Sigmoid colon (tissue), 7 donors: ENCODE measurements at places on chromosomes 3 and 15. TPM values are rescaled to one million over a fixed set of nuclear protein-coding genes. Genes with fewer than 3 reads are reported as not detected.

DNA sequence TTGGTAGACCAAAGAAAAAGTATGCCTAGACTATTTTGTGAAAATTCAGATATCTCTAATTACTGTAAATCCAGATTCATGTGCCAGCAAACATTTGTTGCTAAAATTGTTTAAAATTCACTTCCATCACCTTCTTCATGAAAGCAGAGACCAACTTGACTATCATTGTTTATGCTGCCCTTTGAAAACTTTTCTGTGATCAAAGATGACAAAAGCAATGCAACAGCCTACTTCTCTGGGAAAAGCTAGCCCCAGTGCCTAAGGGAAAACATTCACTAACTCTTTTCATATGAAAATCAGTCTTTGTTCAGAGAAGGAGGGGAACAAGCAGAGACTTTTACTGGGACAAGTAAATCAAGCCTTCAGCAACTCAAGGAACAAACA lies 178.0 kb upstream of the P2RY1 start:
- no peaks in the 10 kb centered on the region for H3K27me3 ChIP-seq
- no peak overlapping the region for H3K4me3 ChIP-seq
- no peaks in the 10 kb centered on the region for H3K4me1 ChIP-seq
- no peaks in the 10 kb centered on the region for H3K36me3 ChIP-seq

GRCh38 chr15:82742134-82742533 lies 32.5 kb upstream of the AP3B2 start:
- no peaks in the 10 kb centered on the region for H3K27me3 ChIP-seq
- H3K4me1 ChIP-seq: no peaks in the 10 kb centered on the region
- H3K27ac ChIP-seq: no peak overlapping the region
- no peak for DNase-seq

Gene CISH
- 6.4 TPM for total RNA-seq

DNA sequence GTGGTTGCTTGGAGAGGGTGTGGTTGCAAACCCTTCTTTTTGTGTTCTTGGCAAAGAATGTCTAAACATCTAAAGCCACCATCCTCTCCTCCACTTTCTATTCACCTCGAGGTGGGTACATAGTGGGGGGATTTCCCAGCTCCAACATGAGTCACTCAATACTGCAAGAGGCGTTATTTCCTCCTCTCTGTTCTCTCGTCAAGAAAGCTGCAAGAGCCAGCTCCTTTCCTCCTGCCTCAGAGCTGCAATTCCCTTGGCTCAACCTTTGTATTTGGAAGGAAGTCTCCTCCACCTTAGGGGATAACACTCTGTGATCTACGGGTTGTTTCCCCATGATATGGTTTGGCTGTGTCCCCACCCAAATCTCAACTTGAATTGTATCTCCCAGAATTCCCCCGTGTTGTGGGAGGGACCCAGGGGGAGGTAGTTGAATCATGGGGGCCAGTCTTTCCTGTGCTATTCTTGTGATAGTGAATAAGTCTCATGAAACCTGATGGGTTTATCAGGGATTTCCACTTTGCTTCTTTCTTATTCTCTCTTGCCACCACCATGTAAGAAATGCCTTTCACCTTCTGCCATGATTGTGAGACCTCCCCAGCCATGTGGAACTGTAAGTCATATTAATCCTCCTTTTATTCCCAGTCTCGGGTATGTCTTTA lies 138.4 kb downstream of the PLCL2 start:
- DNase-seq: no peak
- no peak overlapping the region for H3K4me3 ChIP-seq
- H3K27ac ChIP-seq: no peak overlapping the region

DNA sequence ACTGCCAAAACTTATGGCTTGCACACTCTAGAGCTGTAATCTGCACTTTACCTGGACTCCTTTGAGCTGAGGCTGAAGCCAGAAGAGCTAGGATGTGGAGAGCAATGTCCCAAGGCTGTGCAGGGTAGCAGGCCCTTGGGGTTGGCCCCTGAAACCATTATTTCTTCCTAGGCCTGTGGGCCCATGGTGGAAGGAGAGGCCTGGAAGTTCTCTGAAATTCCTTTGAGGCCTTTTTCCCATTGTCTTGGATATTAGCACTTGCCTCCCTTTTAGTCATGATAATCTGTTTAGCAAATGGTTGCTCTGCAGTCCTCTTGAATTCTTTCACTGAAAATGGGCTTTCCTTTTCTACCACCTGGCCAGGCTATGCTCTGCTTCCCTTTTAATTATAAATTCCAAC lies 102.0 kb upstream of the SGO1 start:
- H3K4me1 ChIP-seq: no peaks in the 10 kb centered on the region
- no peaks in the 10 kb centered on the region for H3K27me3 ChIP-seq
- no peak overlapping the region for H3K4me3 ChIP-seq
- no peak overlapping the region for H3K27ac ChIP-seq

DNA sequence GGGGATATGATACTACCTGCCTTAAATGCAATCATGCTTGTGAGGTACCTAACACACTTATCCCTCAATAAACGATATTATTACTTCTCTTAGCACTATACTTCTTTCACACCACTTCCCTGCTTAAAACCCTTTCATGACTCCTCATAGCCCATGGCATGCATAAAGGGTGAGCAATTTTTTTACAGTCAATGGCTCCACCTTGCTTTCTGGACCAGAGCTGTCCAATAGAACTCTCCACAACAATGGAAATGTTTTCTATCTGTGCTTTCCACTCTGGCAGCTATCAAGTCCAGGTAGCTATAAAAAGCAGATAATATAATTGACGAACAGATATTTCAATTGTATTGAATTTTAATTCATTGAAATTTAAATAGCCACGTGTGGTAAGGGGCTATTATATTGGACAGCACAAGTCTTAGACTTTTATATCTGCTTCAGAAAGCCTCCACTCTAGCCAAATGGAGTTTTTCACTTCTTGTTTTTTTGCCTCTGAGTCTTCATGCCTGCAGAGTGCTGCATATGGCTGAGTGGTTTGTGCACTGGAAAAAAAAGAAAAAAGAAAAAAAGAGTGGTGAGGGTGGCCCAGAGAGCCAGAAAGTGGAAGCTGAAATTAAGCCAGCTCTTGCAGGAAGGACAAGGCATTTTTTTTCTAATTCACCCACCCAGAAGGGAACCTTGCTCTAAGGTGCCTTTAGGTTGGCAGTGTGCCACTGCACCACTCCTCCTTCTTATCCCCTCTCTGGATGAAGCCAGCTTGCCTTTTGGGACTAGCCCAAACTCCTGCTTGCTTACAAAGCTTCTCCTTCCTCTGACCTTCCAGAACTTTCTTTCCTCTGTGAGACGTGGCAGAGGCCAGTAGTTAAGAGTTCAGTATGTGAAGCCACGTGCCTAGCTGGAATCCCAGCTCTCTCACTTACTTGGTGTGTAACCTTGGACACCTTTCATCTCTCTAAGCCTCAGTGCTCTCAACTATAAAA lies 239.0 kb upstream of the LRTM1 start:
- H3K4me1 ChIP-seq: peaks cover 23% of the 10 kb centered on the region
- H3K27ac ChIP-seq: peak overlapping the region; percentile 43
- H3K36me3 ChIP-seq: no peaks in the 10 kb centered on the region
- no peak for DNase-seq
- H3K4me3 ChIP-seq: no peak overlapping the region
- H3K27me3 ChIP-seq: no peaks in the 10 kb centered on the region

Gene CYP1A1
- 0.49 TPM for total RNA-seq

Gene TBC1D23
- 33.3 TPM for total RNA-seq
